Gastrocnemius medialis (tissue), 4 donors: ENCODE measurements at places on chromosomes 6 and 20.

GRCh38 chr6:56510984-56511531, 131.6 kb downstream of the DST start:
- no peak for DNase-seq

DNA sequence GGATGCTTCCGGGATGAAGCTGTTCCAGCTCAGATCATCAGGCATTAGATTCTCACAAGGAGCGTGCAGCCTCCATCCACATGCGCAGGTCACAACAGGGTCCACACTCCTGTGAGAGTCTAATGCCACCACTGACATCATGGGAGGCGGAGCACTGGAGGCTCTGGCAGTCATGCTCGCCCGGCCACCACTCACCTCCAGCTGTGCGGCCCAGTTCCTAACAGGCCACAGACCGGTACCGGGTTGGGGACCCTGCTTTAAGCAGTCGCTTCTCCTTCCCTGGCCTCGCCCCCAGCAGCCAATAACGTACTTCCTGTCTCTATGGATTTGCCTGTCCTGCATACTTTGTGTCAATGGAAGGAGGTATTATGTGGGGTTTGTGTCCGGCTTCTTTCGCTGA, 236.8 kb downstream of the TAF4 start:
- no peak for DNase-seq

DNA sequence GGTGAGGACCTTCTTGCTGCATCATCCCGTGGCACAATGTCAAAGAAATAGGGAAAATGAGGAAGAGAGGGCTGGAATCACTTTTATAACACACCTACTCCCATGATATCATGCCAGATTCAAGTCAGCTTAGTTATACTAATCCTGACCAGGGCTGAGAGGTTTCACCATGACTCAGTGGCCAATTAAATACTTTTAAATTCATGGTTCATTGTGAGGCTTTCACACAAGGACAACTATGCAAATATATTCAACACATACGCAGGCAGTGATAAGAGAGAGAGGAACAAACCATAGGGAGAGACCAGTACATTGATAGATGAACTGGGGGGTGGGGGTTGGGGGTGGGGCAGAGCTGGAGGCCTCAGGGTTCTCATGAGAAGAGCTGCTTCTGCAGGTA, 313.1 kb downstream of the LRFN2 start:
- DNase-seq = no peak

DNA sequence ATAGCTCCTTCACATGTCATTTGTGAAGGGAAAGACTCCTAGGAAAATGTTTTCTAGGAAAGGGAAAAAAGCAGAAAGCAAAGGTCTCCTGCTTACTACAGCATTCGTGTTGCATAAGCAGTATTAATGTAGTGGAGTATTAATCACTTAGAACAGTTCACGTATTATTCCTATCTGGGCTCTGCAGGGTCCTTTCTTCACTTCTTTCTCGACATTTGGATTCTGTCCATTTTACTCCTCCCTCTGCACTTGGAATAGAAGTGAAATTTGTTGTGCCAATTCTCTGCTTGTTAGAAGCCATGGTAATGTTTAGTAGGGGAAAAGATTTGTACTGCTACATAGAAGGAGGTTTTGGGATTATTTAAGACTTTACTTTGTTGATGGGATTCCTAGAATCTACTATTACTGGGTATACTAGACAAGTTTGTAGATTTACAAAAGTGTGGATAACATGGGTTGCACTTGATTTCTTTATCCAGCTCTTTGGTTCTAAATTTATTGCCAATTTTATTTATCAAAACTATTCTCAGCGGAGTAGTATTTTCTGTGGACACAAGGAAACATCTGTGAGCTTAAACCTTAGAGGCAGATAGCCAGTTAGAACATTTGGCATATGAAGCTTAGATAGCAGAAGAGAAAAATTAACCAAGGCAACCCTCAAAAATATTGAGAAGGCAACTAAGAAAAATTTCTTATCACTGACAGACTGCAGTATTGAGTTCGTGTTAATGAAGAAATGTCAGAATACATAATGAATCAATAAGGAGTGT, 108.4 kb upstream of the ESR1 start:
- DNase-seq = no peak

DNA sequence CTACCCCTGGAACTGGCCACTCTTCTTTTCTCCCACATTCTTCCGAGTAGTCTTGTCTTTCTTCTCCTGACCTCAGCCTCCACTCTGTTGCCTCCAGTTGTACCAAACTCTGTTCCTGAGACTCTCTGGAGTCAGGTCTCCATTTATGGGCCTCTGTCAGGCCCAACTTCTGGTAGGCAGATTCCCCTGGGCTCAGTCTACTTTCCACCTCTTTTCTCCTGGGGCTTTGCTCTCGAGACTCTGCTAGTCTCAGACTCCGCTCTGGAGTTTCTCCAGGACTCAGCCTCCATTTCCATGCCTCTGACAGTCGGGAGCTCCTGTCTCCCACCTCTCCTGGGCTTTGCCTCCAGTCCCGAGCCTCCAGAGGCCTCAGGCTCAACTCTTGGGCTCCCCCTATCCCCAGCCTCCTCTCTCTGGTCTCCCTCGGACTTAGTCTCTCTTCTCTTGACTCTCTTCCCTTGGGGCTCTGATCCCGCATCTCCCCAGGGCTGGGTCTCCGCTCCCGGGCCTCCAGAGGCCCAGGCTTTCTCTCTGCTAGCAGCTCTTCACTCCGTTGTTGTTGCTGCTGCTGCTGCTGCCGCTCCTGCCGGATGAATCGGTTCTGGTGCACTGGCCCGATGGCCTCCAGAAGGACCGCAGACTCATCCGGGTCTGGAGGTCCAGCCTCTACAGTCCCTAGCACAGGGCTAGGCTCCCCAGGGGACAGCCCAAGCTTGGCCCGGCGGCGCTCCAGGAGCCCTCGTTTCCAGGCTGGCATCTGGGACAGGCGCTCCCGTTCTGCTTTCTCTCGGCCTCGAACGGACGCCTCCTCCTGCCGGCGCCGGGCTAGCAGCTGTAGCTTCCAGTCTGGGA, 1.1 kb downstream of the PPP1R18 start:
- no peak for DNase-seq

DNA sequence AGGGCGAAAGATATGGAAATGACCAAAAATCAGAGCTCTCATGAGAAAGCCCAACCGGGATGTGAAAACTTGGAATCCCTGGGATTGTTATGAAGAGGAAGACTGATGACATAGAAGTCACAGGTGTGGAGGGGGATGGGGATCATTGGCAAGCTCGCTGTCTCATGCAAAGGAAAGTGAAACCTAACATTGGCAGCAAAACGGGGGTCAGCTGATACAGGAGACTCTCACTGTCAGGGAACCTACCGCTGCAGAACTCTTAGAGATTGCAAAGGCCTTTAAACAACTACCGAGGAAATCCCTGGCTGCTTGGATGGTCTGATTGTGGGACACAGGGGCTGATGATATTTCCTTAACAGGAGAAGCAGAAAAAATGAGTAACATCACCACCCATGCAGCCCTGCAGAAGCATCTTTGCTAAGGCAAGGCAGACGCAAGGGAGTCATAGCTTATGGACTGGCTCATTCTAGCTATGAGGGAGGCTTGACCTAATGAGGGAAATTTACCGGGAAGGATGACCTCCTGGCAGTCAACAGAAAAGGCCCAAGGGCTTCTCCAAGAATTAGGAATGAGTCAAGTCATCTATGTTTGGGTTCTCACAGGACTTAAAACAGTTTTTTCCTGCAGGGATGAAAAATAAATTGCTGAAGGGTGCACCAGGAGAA, 7.0 kb downstream of the MUC21 start:
- DNase-seq = no peak

GRCh38 chr20:48818481-48818987, 9.3 kb downstream of the PREX1 start:
- DNase-seq = no peak

- no peak for DNase-seq
These were observed 12.7 kb downstream of the DEF6 start for GRCh38 chr6:35310265-35310831.

GRCh38 chr6:69775585-69775849, 21.3 kb downstream of the LMBRD1 start:
- DNase-seq = no peak

DNA sequence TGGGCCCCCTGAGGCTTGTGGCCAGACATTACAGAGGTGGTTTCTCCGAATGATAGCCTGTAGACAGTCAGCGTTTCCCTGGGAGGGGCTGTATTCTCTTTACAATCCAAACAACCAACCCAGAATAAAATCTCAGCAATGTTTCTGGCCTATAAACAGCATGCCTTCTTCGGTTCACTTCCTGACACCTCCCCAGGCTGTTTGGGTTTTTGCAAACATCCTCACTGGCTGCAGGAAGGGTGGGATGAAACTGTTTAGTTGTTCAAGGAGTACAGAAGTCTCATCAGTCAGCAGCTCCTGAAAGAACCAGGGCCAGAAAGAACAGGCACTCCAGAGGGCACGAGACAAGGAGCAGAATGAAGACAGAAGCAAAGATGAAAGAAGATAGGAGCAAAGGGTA, 350.0 kb downstream of the QKI start:
- no peak for DNase-seq

- no peak for DNase-seq
These were observed 32.9 kb downstream of the DCBLD1 start for GRCh38 chr6:117515326-117515725.

- DNase-seq = no peak
These were observed 5.1 kb upstream of the MAP1LC3A start for GRCh38 chr20:34553366-34553867.

DNA sequence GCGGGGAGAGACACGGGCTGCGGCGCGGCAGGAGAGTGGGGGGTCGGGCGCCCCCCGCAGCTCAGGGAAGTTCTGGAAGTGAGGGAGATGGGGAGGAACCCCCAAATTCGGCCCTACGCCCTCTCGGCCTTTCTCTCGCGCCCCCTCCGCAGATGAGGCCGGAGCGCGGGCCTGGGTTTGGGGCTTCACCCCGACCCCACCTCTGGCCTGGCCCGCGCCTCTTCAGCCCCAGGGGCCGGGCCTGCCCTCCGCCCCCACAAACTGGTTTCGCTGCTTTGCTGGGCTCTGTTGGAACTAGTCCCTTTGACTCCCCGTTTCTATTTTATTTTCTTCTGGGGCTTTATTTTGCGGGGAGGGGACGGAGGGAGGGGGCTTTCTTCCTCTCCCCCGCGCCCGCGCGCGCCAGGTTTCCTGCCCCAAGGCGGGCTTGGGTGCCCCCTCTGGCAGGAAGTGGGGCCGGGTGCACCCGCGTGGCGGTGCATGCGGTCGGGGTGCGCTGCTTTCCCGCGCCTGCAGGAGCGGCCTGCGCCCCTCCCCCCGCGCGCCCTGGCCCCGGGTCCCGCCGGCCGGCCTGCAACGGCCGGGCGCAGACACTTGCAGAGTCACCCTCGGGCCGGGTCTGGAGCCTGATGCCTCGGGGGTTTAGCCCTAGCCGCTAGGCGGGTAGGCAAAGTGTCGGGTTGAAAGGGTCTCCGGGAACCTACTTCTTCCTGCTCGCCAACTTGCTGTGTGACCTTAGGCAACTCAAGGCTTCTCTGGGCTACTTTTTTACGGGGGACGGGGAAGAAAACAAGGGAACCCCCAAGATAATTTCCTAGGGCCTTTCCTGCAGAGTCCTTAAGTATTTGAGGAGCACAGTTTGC, 1.3 kb downstream of the HMGA1 start:
- no peak for DNase-seq

- no peak for DNase-seq
These were observed 36.7 kb upstream of the AKIRIN2 start for GRCh38 chr6:87738744-87739143.

DNA sequence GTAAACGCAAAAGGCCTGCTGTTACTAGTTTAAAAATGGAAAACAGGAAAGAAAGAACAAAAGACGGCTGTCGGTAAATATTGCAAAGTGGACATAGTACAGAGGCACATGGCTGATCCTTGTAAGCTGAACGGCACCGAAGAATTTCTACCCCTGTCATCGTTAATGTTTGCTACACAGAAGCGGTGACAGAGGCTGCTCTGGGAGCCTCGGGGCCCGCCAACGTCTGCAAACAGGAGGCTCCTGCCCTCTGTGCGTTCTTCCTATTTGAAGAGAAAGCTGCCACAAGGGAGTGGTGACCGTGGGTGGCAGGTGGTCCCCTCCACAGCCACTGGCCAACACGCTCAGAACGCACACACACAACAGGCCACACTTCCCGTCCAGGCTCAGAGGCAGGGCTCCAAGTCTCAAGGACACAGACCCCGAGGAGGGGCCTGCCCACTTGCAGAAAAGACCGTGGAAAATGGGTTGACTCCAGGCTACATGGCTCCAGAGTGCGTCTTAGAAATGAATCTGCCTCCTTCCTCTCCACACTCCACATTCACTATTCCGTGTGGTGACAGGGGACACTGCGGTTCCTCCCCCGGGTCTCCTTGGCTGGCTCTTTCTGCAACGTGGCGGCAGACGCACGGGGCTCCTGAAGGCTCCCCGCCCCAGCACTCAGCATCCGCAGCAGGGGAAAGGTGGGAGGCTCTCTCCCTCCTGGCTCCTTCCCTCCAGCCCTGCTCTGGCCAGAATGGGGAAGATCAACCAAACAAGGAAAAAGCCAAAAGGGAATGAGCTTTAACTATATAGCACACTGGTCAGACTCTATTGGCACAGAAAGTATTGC, 64.5 kb downstream of the GMPR start:
- no peak for DNase-seq

- DNase-seq = no peak
These were observed 83.4 kb downstream of the PRKN start for GRCh38 chr6:162644153-162644552.

- DNase-seq = no peak
These were observed 98.0 kb upstream of the CITED2 start for GRCh38 chr6:139472351-139473015.

DNA sequence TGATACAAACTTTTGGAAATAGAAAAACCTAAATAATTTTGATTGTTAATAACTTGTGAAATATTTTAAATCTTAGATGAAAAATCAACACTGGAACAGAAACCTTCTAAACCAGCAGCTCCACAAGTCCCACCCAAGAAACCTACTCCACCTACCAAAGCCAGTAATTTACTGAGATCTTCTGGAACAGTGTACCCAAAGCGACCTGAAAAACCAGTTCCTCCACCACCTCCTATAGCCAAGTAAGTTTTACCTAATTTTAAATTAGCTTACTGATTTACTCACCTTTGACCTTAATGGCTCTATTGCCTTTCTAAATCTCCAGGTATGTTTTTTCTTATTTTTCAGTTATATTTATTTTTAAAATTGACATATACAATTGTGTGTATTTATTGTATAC, 102.6 kb upstream of the ADGRF4 start:
- no peak for DNase-seq

GRCh38 chr20:1893721-1894470, 1.3 kb upstream of the SIRPA start:
- peak; percentile 41 for DNase-seq

DNA sequence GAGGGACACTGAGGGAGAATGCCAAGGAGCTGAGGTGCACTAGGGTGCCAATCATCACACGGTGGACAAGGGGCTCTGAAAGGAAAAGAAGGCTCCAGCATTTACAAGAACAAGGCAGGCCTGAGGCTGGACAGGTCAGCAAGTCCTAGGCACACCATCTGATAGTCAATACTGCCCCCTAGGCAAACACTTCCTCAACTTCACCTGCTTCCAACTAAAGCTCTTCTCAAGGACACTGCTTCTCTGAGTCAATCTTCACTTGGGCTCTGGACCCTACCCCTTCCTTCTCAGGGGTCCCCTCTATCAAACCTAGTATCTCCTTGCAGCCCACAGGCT, 37.7 kb upstream of the SLC4A11 start:
- DNase-seq = no peak
